Amniotic stem cell (primary cell): ENCODE measurements at places on chromosomes 4 and X.

DNA sequence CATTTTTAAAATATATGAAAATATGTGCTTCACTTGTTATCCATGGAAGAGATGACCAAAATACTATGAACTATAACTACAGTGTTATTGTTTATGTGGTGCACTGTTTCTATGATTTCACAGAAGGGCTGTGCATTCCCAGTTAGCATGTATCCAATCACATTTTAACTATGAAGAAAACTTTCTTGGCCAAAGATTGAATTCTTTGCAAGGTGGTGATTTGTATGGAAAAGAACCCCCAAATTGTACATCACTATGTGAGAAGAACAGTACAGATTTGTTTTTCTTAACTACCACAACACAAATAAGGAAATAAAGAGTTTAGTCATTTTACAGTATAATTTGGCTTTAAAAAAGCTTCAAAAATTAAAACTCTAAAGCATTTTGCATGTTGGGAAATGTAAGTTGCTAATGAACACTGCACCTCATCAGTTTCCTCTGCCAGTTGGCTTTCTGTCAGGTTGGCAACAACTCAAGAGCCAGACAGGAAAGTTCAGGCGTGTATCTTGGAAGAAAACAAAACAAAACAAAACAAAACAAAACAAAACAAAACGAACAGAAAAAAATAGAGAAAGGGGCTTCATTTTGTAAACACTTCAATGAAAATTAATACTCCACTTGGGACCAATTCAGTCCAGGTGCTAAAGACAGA is 237.0 kb downstream of the SCFD2 start:
- no peak for DNase-seq

DNA sequence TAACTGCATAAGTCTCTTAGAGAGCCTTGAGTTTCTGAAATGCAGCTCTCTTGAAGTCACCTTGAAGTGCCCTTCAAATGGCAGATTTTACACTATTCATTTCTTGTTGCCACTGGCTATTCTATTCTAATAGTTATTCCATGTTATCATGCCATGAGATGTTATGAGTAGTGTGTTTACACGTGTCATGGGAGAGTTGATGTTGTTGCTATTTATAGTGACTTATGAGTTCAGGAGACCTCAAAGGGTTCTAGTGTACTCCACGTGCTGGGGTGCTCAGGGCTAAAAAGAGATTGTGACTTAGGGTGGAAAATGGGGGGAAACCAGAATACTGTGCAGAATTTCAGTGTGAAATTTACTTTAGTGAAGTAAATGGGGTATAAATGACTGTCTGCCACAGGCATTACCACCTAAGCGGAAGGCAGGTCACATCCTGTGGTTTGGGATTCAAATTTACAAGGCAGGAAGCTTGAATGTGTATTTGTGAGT is 77.1 kb upstream of the SLC4A4 start:
- no peak for DNase-seq

DNA sequence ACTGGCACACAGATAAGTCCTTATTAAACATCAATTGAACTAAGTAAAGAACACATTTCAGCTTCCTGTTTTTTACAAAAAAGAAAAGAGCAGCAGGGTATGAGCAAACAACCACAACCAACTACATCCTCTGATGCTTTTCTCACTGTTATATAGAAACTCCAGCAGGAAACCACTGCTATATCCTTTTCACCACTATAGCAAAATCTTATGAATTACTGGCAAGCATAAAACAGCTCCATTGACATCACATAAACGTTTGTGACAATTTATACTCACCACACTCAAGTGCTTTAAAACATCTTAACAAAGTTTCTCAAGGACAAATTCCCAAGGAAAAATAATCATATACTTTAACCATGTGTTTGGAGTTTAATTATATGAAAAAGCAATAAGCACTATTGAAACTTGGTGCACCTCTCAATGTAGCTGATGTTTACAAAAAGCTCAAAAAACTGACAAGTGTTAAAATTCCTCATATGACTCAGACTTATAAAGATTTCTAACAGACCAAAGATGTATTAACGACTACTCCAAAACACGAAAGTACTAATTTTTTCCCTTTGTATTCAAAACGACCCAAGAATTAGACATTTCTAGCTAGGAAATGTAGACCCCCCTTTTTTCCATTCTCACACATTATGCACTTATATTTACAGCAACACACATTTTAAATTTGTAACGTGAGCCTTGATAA is 12.9 kb downstream of the GPRIN3 start:
- no peak for DNase-seq

- DNase-seq = no peak
Measured at GRCh38 chrX:34147345-34147744, 15.2 kb upstream of the FAM47A start.

- DNase-seq = no peak
Measured at GRCh38 chr4:52843958-52844357, 18.2 kb upstream of the RASL11B start.

- no peak for DNase-seq
Measured at GRCh38 chr4:65521666-65522065, 148.6 kb downstream of the EPHA5 start.
